ENCODE measurements at places on chromosomes 16 and 17.

- no peak for DNase-seq
These were observed 83.5 kb downstream of the ABCC6 start for GRCh38 chr16:16139806-16140205.

- no peak for DNase-seq
These were observed 42.6 kb upstream of the ERN1 start for GRCh38 chr17:64172510-64172909.

DNA sequence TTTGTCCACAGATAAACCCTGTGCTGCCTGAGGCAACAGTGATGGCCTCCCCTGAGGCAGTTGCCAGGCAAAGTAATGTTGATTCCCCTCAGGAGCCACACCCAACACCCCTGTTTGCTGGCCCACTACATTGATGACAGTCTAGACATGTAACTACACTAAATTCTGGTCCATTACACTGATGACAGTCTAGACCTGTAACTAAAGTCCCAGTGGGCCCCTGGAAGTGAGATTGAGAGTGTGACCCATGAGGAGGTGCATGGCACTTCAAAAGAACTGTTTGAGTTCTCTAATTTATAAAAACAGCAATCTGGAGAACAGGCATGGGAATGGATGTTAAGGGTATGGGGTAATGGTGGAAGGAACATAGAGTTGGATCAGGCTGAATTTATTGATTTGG, 8.9 kb downstream of the CCL4 start:
- DNase-seq: no peak

DNA sequence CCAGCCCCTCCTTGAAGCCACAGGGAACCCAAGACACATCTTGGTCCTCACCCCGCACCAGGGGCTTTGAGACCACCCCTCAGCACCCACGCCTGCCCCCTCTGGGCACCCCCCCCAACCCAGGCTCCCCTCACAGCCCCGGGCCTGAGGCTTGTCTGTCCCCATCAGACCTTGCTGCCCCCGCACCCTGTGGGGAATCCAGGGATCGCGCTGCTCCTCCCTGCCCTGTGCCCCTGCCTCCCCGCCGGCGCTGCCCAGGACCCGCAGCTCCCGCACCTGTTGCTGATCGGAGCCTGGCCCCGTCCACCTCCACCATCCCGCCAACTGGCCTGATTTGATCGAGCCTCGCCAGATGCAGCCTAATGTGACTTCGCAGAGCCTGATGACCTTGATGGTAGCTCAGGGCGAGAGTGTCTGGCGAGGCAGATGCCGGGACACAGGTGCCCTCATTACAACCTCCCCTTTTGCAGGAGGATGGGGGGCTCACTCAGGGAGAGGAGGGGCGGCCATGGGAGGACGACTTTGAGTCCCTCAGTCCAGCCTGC, 29.0 kb downstream of the SLC25A10 start:
- no peak for DNase-seq

DNA sequence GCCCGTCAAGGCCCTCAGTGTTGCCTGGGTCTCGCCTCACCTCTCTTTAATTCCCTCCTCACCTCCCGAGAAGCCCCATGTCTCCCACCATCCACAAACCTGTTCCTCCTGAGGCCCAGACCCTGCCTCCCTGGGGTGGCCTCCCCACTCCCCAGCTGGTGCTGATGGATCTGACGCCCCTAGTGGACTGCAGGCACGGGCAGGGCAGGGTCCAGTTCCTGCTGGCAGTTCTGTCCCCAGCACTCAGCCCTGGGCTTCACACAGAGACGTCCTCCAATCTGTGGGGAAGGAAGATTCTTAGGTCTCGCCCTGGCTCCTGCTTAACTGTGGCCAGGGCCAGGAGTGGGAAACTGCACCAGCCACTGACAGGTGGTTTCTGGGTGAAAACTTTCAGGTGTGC, 108.8 kb downstream of the AMFR start:
- no peak for DNase-seq

- peak; percentile 19 for DNase-seq
These were observed 3.1 kb upstream of the KRT36 start for GRCh38 chr17:41492771-41493170.

GRCh38 chr17:13728781-13729180, 127.1 kb upstream of the HS3ST3A1 start:
- no peak for DNase-seq

- DNase-seq: no peak
These were observed 8.5 kb downstream of the TUBG1 start for GRCh38 chr17:42617956-42618431.
